Activated CD4-positive, alpha-beta T cell treated with anti-CD3 and anti-CD28 coated beads, Interleukin-2, amount 50 U/mL, for 1 hour (primary cell): ENCODE measurements at places on chromosomes 1 and 21.

DNA sequence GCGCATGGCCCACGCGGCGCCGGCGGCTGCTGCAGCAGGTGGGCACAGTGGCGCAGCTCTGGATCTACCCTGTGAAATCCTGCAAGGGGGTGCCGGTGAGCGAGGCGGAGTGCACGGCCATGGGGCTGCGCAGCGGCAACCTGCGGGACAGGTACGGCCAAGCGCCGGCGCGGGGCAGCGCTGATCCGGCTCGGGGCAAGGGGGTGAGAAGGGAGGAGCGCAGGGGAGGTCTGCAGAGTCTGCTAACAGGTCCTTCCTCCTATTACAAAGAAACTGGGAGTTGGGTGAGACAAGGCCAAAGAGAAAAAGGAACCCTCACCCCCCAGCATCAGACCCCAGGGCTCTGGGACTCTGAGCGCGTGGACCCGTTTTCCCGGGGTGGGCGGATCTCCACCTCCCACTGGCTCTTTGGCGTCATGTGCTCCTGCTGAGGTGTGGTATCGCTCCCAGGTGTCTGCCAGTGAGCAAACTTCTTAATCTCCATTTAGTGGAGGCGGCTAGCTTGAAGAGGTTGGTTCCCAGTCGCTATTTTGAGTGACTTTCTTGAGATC, 431 bp downstream of the MTARC1 start:
- DNase-seq: no peak

DNA sequence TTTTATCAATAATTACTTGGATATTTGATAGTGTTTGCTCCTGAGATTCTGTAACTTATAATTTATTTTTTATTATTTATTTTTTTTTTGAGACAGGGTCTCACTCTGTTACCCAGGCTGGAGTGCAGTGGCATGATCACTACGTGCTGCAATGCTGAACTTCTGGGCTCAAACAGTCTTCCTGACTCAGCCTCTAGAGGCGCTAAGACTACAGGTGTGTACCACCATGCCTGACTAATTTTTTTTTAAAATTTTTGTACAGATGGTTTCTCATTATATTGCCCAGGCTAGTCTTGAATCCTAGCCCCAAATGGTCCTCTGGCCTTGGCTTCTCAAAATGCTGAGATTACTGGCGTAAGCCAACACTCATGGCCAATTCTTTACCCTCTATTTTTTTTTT, 845.5 kb upstream of the ADGRL4 start:
- DNase-seq: no peak

DNA sequence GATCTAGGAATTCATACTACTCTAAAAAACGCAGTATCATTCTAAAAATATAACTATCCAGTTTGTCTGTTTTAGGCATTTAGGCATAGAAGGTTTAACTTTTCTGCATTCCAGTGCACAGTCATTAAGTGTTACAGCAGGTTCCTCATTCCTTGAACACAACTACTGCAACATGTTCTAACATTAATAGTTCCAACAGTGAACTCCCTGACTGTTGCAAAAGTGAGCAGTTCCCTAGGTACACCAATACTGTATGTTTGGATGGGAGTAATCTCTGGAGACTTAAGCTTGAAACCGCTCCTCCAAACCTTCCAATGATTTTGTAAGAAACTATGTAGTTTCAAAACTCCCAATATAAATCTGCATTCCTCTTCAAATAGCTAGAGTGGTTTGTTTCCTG, 46.2 kb downstream of the UCHL5 start:
- DNase-seq: no peak

DNA sequence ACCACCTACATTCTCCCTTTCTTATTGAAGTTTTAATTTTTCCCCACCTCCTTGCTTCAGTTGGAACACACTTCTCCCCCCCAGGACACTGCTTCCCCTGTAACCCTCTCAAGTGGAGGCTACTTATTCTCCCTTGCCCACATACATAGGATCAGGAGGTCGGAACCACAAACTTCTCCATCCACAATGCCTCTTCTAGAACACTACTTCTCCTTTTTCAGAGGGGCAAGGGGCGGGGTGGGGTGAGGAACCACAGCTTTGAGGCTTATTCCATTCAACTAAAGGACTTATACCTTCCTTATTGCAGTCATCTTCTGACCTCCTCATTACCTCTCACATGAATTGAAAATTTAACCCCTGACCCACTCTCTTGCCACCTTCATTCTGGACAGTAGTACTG, 81.3 kb downstream of the NEK7 start:
- no peak for DNase-seq

- DNase-seq: no peak
Observed at GRCh38 chr1:48524892-48525467, 53.0 kb upstream of the SPATA6 start.

DNA sequence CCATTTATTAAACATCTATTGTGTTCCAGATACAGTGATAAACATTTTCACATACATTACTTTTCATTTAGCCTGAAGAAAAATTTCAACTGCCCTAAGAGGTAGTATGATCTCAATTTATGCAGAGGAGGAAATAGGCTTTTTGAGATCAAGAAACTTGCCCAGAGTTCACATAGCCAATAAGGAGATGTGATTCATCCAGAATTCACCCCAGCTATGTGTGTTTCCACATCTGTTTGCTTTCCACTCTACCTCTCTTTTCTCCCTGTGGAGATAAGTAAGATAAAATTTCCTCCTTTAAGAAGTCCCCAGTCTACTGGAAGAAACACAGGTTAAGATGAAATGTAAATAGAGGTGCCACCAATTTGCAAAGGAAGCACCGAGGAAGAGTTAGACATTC, 199.7 kb upstream of the C8B start:
- no peak for DNase-seq

DNA sequence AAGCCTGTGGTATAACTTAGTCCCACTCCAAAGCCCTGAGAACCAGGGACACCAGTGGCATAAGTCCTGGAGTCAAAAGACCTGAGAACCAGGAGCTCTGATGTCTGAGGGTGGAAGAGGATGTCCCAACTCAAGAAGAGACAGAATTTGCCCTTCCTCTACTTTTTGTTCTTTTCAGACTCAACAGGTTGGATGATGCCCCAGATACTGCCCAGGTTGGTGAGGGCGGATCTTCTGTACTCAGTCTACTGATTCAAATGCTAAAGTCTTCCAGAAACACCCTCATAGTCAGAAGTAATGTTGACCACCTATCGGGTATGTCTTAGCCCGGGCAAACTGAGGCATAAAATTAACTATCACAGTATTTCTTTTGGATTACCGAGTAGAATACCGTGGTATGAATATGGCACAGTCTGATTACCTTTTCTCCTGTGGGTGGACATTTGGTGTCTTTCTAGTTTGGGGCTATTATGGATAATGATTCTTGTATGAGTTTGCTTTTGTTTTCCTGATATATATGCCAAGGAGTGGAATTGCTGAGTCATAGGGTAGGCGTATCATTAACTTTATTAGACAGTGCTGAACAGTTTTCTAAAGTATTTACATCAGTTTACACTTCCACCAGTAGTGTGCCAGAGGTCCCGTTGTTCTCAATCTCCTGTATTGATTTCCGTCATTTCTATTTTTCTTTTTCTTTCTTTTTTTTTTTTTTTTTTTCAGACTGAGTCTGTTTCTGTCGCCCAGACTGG, 3.2 kb upstream of the CHAF1B start:
- no peak for DNase-seq

- DNase-seq: no peak
Observed at GRCh38 chr1:189970331-189971230, 507.1 kb downstream of the BRINP3 start.

DNA sequence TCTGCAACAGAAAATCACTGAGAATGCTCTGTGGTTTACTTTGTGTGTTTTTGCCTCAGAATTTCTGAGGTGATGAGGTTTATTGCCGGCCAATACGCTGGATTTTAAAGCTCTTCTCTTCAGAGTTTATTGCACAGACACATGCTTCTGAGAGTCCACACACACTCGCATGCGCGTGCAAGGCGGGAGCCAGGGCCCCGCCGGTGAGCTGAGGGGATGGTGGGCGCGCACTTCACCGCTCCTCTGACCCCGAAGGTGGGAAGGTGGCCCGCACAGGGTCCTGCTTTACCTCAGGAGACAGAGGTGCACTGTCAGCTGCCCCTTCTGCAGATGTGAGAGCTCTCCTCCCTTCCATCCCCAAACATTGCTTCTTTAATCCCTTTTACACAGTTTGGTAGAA, 158.4 kb upstream of the MAGI3 start:
- no peak for DNase-seq

- no peak for DNase-seq
Observed at GRCh38 chr1:32771561-32772280, 45.4 kb downstream of the YARS1 start.

- DNase-seq: no peak
Observed at GRCh38 chr21:41977034-41977950, 23.5 kb upstream of the C2CD2 start.

GRCh38 chr1:19401535-19401889, 83.8 kb downstream of the CAPZB start:
- DNase-seq: no peak
